Osteocyte (in vitro differentiated cells): ENCODE measurements at places on chromosomes 7 and 10. TPM values are rescaled to one million over a fixed set of nuclear protein-coding genes. Genes with fewer than 3 reads are reported as not detected.
A peak's percentile ranks its signal among the peaks of the same experiment; 100 is the strongest.

GRCh38 chr7:158273138-158273651 lies 314.4 kb downstream of the PTPRN2 start:
- no peaks in the 10 kb centered on the region for H3K36me3 ChIP-seq
- DNase-seq: peak; percentile 80
- no peaks in the 10 kb centered on the region for H3K27me3 ChIP-seq
- H3K4me1 ChIP-seq: no peaks in the 10 kb centered on the region

- no peaks in the 10 kb centered on the region for H3K36me3 ChIP-seq
- H3K27ac ChIP-seq: no peak overlapping the region
- peaks cover 30% of the 10 kb centered on the region for H3K4me1 ChIP-seq
- H3K27me3 ChIP-seq: no peaks in the 10 kb centered on the region
Measured at GRCh38 chr10:70190102-70190501, 19.8 kb upstream of the SAR1A start.

The HOXA7 gene
- not detected in 2 replicates for total RNA-seq

DNA sequence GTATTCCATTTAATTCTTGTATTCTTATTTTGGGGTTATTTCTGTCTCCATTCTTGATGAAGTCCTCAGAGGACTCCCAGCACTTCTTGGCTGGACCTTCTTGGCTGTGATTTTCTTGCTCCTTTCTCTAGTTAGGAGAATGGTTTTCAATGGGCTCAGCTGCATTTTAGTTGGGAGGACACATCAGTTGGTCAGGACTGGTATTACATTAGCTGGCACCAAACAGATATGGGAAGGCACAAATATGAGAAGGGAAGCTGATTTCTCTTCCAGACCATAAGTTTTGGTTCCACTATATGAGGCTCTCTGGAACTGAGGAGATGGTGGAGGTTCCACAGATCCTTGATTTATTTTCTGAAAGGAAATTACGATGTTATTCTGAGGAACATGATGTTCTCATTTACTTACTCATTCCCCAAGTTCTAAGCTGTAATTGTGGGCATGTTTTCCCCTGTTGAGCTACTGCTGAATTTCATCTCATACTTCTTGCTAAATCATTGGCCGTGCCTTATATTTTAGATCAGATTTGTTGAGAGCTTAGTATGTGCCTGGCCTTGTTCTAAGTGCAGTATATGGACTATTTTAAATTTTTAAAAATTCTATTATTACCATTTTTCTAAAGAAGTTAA lies 261.0 kb downstream of the THSD7A start:
- H3K27ac ChIP-seq: no peak overlapping the region
- peaks cover 6% of the 10 kb centered on the region for H3K4me1 ChIP-seq
- H3K36me3 ChIP-seq: no peaks in the 10 kb centered on the region

The OR6V1 gene
- not detected in 2 replicates for total RNA-seq

DNA sequence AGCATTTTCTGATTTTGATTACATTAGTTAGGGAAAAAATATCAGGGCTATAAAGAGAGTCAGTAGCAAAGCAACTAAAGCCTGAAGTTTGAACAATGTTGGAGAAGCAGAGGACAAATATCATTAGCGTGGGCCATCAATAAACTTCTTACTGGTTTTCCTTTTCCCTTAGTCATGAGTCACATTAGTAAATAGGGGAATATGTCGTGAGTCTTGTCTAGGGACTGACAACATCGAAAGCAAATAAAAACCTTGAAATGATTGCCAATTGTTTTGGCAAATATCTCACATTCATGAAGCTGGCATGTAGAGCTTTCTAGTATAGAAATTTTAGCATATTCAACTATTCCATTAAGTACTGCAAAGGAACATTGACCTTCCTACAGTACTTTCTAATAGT lies 806.0 kb upstream of the SORCS1 start:
- DNase-seq: no peak
- no peak overlapping the region for H3K27ac ChIP-seq
- H3K27me3 ChIP-seq: no peaks in the 10 kb centered on the region
- no peaks in the 10 kb centered on the region for H3K36me3 ChIP-seq

- no peak overlapping the region for H3K4me3 ChIP-seq
- peak; percentile 42 for DNase-seq
- peaks cover 34% of the 10 kb centered on the region for H3K4me1 ChIP-seq
- H3K27me3 ChIP-seq: no peaks in the 10 kb centered on the region
- H3K36me3 ChIP-seq: peaks cover 12% of the 10 kb centered on the region
Measured at GRCh38 chr7:30804078-30804661, 33.0 kb downstream of the MINDY4 start.

DNA sequence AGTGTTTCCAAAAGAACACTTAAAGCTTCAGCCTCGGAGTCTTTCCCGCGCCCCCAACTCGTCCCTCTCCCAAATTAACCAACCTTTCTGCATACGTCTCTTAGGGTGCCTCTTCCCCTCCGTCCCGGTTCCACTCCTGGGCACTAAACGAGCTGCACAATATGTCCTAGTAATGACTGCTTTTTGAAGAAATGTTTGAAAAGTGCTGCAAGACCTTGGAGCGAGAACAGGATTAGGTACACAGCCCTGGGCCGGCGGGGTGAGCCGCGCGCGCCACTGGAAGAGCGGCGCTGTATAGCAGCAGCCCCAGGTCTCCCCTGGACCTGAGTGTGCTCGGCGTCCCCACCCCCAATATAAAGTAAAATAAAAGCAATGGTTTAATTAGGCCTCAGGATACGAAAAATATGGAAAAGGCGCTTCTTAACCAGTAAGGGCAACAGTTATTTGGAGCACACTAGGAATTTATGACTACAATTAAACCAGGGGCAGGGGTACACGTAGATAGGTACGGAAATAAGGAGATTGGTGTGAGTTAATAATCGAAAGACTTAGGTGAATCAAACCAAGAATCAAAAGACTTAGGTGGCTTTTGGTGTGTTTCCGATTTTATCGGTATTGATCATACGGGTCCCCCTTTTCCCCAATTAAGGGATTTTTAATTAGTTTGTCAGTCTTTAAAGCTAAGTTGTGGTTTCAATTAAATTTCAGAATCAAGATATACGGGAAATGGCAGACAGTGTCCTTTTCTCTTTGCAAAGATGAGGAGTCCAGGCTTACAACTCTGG lies 1.9 kb downstream of the TET1 start:
- DNase-seq: no peak
- peak overlapping the region; percentile 96 for H3K27ac ChIP-seq
- peaks cover 51% of the 10 kb centered on the region for H3K4me1 ChIP-seq

The ASB10 gene
- total RNA-seq: not detected in 2 replicates

- H3K4me3 ChIP-seq: no peak overlapping the region
- no peak overlapping the region for H3K27ac ChIP-seq
- H3K36me3 ChIP-seq: no peaks in the 10 kb centered on the region
- no peak for DNase-seq
Measured at GRCh38 chr7:143147070-143147469, 15.2 kb downstream of the PIP start.

DNA sequence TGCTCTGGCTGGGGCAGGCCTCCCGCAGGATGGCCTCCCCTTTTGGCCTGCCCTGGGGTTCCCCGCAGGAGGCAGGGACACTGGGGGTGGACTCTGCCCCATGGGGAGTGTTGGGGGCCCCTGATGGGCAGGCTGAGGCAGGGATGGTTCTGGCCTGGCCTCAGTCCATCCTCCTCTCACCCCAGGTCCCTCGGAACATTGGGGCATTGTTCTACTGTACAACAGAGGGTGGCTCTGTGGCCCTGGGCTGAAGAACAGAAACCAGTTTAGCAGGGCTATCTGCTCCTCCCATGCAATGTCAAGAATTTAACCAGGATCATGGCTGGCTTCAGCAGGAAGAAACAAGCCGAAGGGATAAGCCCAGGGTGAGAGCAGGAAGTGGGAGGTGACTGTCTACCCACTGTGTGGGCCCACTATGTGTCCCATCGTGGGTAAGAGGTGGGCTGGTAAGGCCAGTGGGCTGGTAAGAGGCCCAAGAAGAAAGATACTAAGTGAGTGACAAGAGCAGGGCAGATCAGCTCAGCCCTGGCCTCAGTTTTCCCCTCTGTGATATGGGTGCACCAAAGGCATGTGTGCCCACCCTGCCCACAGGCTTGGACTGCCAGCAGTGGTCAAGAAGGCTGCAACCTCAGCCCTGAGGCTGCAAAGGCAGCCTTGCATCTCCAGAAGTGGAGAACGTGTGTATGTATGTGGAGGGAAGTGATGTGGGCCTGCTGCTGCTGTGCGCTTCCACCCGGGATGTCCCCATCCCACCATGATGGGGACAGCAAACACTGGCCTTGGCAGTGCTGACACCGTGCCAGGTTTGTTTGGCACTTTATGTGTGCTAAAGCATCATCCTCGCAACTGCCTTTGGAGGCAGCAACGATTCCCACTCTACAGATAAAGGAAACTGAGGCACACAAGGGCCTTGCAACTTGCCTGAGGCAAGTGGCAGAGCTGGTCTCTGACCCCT lies 138.9 kb downstream of the SH3PXD2A start:
- H3K27ac ChIP-seq: no peak overlapping the region
- H3K4me3 ChIP-seq: no peak overlapping the region
- H3K27me3 ChIP-seq: no peaks in the 10 kb centered on the region
- H3K36me3 ChIP-seq: no peaks in the 10 kb centered on the region
- no peak for DNase-seq
- peaks cover 7% of the 10 kb centered on the region for H3K4me1 ChIP-seq

The GBF1 gene
- total RNA-seq: 58.7 and 59.9 TPM in 2 replicates

GRCh38 chr7:43725251-43725650 lies 4.1 kb downstream of the COA1 start:
- no peak overlapping the region for H3K4me3 ChIP-seq
- H3K27ac ChIP-seq: no peak overlapping the region
- no peaks in the 10 kb centered on the region for H3K27me3 ChIP-seq
- peaks cover 45% of the 10 kb centered on the region for H3K4me1 ChIP-seq

The TMEM270 gene
- total RNA-seq: not detected in 2 replicates
